Stimulated activated CD4-positive, alpha-beta T cell treated with anti-CD3 and anti-CD28 coated beads, Interleukin-2, amount 100 ng/mL, for 48 hours (primary cell): ENCODE measurements at places on chromosomes 4 and X.

DNA sequence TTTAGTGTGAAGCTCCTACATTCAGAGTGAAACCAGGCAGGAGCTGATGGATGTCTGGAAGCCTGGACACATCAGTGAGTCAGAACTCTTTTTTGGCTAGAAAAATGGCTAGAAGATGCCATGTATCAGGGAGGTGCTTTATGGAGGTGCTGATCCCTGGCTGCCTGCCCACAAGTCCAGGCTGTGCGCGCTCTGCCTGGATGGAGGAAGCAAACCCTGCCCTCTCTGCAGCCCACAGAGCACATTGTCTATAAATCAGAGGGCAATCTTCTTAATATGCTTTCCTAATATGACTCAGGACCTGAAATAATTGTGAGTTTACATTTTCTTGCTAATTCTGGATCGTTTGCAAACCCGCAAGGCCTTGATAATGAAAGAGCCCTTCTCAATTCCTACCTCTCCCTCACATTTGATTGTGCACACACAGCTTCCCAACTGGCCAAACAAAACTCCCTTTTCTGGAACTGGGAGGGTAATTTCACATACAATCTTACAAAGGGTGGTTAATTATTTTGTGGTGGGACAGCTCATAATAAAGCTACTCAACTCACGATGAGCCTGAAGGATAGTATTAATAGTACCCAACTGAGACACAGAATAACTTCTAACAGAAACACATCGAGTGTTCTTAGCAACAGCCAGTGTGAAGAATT, 11.7 kb downstream of the MFAP3L start:
- DNase-seq: no peak

GRCh38 chr4:28277931-28278330, 1417.3 kb downstream of the STIM2 start:
- no peak for DNase-seq

- DNase-seq: no peak
Observed at GRCh38 chrX:151852294-151852693, 60.4 kb upstream of the MAGEA4 start.

- DNase-seq: no peak
Observed at GRCh38 chr4:10688022-10688421, 3.5 kb upstream of the CLNK start.

DNA sequence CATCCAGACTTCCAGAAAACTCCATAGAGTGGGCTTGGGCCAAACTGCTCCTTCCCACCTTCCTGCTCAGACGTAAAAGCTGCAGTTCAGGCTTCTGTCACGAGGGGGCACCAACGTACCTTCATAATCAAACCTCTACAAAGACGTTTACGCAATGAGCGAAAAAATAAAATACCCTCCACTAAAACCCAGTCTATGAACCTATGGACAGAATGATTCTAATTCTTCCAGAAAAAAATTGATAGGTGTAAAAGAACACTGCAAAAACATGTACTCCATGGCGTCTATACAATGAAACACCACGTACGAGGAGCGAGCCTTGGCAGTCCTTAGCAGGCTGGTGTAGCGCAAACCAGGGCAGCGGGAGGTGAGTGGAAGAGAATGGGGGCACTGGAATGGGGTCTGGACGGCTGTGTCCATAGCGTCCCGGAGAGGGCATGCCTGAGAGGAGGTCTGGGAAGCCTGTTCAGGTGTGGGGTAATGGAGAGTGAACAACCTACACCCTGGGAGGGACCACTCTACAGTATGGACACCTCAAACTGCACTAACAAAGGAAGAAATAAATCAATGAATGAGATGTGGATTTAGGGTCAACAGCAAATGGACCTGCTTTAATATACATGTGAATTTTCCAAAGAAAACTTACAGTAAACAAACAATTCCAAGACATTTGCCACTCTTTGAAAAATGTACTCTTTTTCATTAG, 14.4 kb upstream of the RAB40A start:
- DNase-seq: peak; percentile 59

DNA sequence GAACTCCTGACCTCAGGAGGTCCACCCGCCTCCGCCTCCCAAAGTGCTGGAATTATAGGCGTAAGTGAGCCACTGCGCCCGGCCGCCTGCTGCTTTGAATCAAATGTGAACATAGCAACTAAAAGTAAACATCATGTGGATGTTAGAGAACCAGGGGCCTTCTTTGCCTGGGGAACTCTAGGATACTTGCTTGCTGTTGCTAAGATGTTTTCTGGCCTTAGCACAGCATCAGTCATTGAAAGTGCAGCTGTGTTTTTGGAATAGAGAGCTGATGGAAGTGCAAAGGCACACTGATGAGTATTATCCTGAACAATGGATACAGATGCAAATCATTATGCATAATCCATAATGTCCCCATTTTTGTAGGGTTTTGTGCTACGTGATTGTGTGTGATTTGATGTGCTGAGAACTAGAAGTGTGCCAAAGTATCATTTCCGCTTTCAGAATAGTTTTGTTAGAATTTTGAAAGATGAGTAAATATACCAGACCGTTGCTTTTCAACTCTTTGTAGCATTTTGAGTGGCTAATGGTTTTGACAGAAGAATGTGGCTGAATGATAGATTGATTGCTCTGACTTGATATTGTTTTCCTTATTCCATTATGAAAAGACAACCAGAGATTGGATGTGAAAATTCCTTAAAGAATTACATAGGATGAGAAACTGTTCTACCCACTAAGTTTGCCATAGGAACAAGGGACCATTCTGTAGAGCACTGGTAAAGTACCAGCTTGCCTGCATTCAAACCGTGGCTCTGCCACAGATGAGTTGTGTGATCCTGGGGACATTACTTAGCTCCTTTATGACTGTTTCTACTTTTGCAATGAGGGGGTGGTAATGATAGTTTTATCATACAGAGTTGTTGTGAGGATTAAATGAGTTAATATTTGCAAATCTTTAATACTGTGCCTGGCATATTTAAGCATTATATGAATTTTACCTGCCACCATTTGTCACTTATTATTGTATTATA, 74.7 kb downstream of the REPS2 start:
- DNase-seq: no peak
